ENCODE measurements at places on chromosomes 3 and 15. TPM values are rescaled to one million over a fixed set of nuclear protein-coding genes. Genes with fewer than 3 reads are reported as not detected.

The SMAD6 gene
- total RNA-seq, result 0.33 TPM

The ZBTB47 gene
- 14.3 TPM for total RNA-seq

The DUOXA1 gene
- not detected for total RNA-seq

The GRK7 gene
- not detected for total RNA-seq

The KNG1 gene
- not detected for total RNA-seq

The ACTL6A gene
- total RNA-seq, result 60.5 TPM

The TMEM40 gene
- total RNA-seq, result not detected

The NCEH1 gene
- total RNA-seq, result 5.7 TPM

The BFSP2 gene
- total RNA-seq, result 0.69 TPM

The FOXB1 gene
- not detected for total RNA-seq

The SELENOT gene
- 134 TPM for total RNA-seq

The LRRC15 gene
- not detected for total RNA-seq

The RNF168 gene
- 16.0 TPM for total RNA-seq

The ARHGEF26 gene
- total RNA-seq, result 14.5 TPM

The POLQ gene
- 13.6 TPM for total RNA-seq

The CA12 gene
- total RNA-seq, result 2.7 TPM

The XXYLT1 gene
- total RNA-seq, result 20.3 TPM

The GLDN gene
- not detected for total RNA-seq

The STRC gene
- total RNA-seq, result not detected

The ANP32A gene
- total RNA-seq, result 55.9 TPM

The MB21D2 gene
- total RNA-seq, result 1.4 TPM

The CD80 gene
- total RNA-seq, result not detected

The PML gene
- total RNA-seq, result 84.7 TPM

The CCDC9B gene
- 42.2 TPM for total RNA-seq

The FANCD2 gene
- total RNA-seq, result 20.0 TPM

The CCR2 gene
- total RNA-seq, result not detected

The THPO gene
- not detected for total RNA-seq

The MAPKAPK3 gene
- total RNA-seq, result 55.6 TPM

The IL17RB gene
- total RNA-seq, result under 0.01 TPM

The CCR1 gene
- 0.67 TPM for total RNA-seq
